H54 (cell line): ENCODE measurements at places on chromosomes 7 and 10.

- no peak for DNase-seq
Measured at GRCh38 chr10:12705943-12706342, 295.6 kb downstream of the CCDC3 start.

GRCh38 chr7:80453699-80454340 is 58.0 kb downstream of the GNAT3 start:
- DNase-seq, result no peak

DNA sequence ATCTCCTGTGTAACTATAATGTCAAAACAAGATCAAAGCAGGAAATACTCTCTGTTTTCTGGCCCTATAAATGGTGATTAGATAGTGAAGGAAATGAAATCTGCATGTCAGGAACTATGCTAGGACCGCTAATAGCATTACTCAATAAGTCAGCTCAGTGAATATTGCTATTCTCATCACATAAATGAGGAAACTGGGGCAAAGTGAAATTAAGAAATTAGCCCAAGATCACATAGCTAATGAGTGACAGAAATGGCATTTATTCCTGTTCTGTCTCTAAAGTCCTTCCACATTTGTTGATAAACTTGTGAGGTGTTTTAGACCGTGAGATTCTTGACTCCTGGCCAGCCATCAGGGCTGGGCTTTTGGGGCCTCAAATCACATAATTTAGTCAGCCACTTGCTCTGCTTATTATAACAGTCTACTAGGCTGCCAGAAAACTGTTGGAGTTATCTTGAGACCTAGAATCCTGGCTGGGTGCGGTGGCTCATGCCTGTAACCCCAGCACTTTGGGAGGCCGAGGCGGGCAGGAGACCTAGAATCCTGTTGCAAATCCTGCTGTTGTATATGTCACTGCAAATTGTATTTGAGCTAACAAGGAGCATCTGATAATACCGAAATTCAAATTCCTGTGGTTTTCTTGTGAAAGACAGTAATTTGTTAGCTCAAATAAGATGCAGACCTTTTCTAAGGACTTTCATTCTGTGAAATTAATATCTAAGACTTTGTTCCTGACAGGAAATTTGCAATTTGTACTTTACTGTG is 66.5 kb upstream of the SHTN1 start:
- no peak for DNase-seq

- DNase-seq, result no peak
Measured at GRCh38 chr7:51369746-51370145, 53.1 kb upstream of the COBL start.

DNA sequence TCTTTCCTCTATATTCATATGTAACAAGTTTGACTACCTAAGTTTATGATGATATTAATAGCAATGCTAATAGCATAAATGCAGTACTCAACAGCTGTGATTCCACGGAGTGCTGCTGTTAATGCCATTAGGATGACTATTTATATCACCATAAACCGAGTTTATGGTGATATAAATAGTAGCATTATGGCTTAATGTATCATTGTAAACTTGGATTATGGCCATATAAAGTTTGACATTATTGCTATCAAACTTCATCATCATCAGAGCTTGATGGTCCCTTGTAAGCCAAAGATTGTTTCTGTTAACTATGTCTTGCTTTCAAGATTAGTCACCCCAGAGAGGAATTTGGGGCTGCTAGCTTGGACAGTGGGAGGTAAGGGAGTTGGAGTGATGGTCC is 612.4 kb upstream of the C7orf33 start:
- DNase-seq, result no peak

DNA sequence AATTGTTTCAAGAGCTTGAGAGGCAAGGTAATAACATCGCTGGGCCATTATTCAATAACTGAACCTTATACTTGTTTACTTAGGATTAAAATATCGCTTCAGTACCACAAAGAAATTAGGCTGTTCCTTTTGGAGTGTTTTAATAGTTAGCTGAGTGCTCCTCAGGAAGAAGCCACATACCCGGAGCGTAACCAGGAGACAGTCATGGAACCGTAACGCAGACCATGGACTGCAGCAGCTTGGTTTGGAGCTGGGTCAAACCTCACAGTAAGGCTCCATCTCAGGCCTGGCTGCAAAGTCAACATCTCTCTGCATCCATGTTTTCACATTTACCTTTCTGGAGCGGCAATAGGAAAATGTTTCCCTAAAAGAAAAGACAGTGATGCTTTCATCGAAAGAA is 599.0 kb downstream of the TNS3 start:
- DNase-seq, result no peak

- DNase-seq, result no peak
Measured at GRCh38 chr10:97771055-97771891, 526 bp downstream of the SFRP5 start.
